ENCODE measurements at places on chromosomes 5 and 9. TPM values are rescaled to one million over a fixed set of nuclear protein-coding genes. Genes with fewer than 3 reads are reported as not detected.

The SPINK7 gene
- not detected for total RNA-seq

The THBS4 gene
- 6.7 TPM for total RNA-seq

The NUTM2F gene
- total RNA-seq, result not detected

The FCHO2 gene
- total RNA-seq, result 2.3 TPM

The WNT8A gene
- not detected for total RNA-seq

The SMIM32 gene
- not detected for total RNA-seq

The CDH12 gene
- not detected for total RNA-seq

The SLC12A2 gene
- total RNA-seq, result 27.4 TPM

The FGF18 gene
- 0.12 TPM for total RNA-seq

The SLC25A48 gene
- total RNA-seq, result not detected

The RETREG1 gene
- 29.4 TPM for total RNA-seq

The BAAT gene
- total RNA-seq, result 0.24 TPM

The SLC6A18 gene
- not detected for total RNA-seq

The IL5 gene
- 1.3 TPM for total RNA-seq

The CSF1R gene
- total RNA-seq, result 1.8 TPM

The ACSL6 gene
- total RNA-seq, result 8.2 TPM

The ZBTB5 gene
- 13.2 TPM for total RNA-seq

The ADRB2 gene
- 0.60 TPM for total RNA-seq

The REEP2 gene
- total RNA-seq, result 6.6 TPM

The PCDHGC5 gene
- total RNA-seq, result not detected

The PCDHGA7 gene
- total RNA-seq, result not detected

The NKD2 gene
- 25.0 TPM for total RNA-seq

The LECT2 gene
- total RNA-seq, result not detected

The MELK gene
- total RNA-seq, result 47.4 TPM

The CA9 gene
- total RNA-seq, result 0.65 TPM
